ENCODE measurements at places on chromosomes 6 and 20.

DNA sequence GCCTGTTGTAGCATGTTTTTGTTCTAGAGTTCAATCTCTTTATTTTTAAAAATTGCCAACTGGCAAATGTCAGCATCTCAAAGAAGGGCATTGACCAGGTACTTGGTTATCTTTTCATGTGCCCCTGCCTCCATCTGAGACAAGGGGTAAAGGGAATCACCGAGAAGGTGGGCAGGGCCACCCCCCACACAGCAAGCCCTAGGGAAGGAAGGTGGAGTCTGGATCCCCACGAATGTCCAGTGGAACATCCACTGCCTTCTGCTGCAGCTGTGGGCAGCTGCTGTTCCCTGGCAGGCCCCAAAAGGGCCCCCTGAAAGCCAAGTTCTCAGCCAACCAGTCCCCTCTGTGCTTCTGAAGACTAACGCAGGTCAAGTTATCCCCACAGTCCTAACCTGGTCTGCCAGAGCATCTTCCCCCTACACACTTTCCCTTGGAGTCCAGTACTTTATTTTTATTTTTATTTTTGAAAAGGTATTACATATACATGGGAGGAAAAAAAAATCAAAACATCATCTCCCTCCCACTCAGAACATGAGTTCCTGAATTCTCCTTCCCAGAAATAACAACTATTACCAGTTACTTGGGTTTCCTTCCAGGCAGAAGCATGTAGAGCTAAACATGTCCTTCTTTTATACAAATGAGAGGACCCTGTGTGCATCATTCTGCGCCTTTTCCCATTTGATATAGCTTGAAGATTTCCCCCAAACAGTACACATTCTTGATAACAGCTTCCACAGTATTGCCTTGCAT lies 253.7 kb downstream of the MAFB start:
- H3K36me3 ChIP-seq, result no peaks in the 10 kb centered on the region
- no peaks in the 10 kb centered on the region for H3K27me3 ChIP-seq
- no peaks in the 10 kb centered on the region for H3K4me1 ChIP-seq
- no peak overlapping the region for H3K4me3 ChIP-seq
- no peak for DNase-seq

DNA sequence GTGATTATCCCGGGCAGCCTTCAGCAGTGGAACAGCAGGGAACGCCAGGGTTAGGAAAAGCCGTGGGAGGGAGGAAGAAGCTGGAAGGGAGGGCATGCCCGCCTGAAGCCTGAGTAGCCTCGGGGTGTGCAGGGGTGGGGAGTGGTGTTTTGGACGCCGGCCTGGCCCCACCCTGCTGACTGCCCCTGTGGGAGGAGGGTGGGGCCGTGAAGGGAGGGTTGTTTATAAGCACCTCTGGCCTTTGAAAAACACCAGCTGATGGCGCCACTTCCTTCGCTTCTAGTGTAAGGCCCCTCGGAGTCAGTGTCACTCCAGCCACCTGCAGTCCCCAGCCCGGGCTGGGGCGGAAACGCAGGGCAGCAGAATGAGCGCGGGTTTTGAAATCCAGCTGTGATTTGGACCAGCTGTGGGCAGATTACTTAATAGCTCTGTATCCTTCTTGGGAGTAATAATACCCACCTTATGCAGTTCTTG lies 52.8 kb upstream of the BMP6 start:
- H3K4me3 ChIP-seq, result no peak overlapping the region
- H3K27me3 ChIP-seq, result peaks cover 75% of the 10 kb centered on the region
- no peak overlapping the region for H3K27ac ChIP-seq
- DNase-seq, result peak; percentile 10
- H3K4me1 ChIP-seq, result no peaks in the 10 kb centered on the region
- no peaks in the 10 kb centered on the region for H3K36me3 ChIP-seq

DNA sequence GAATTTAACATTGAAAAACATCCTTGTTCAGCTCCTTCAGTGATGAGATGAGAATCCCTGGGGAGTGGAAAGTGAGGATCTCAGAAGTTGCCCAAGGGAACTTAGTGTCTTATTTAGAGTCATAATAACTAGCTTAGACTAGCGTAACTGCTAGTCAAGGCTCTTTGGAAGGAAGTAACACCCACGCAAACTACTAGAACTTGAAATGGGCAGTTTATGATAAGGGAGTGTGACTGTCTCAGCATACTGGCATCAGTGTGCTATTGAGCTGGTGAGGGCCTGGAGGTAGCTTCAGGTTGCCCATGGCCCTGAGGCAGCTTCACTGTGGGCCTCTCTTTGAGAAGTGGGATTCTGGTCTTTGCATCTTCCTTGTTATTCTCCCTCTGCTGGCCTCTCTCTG lies 40.1 kb downstream of the SLX4IP start:
- no peak for DNase-seq
- H3K36me3 ChIP-seq, result no peaks in the 10 kb centered on the region

GRCh38 chr20:63087236-63087871 lies 80.6 kb upstream of the BHLHE23 start:
- no peak overlapping the region for H3K27ac ChIP-seq
- DNase-seq, result no peak
- no peak overlapping the region for H3K4me3 ChIP-seq
- no peaks in the 10 kb centered on the region for H3K36me3 ChIP-seq

- H3K4me3 ChIP-seq, result no peak overlapping the region
- H3K27me3 ChIP-seq, result no peaks in the 10 kb centered on the region
- H3K27ac ChIP-seq, result no peak overlapping the region
- no peaks in the 10 kb centered on the region for H3K36me3 ChIP-seq
- DNase-seq, result no peak
- H3K4me1 ChIP-seq, result no peaks in the 10 kb centered on the region
These were observed 40.8 kb downstream of the NOL4L start for GRCh38 chr20:32544260-32544722.

DNA sequence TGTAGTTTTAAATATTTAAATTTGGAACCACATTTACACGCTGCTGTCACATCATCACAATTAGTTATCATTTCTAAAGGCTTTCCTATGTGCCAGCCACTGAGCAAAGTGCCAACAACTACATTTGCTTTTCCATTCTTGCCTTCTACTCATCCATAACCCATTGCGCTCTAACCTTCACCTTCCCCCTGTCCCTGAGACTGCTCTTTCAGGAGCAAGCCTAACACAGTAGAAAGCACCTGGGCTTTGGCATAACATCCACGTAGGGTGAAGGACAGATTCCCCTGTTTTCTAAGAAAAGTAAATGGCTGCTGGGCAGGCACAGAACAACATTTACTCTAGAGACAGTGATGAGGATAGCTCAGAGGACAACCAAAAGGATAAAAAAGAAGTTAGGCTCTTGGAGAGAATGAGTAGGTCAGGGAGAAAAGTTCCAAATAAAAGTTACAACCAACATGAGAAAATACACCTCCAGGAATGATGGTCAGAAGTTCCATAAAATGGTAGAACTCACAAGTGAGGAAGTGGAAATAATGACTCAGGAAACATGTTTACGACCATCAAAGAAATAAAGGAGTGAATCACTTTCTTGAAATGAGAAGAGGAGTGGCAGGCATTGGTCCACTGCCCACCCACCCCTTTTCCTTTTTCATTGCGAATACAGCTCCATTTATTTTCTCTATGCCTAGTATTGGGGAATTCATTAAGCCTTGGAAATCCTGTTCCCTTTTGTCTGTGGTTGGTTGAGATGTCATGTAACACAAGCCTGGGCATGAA lies 77.2 kb downstream of the PFDN4 start:
- no peaks in the 10 kb centered on the region for H3K27me3 ChIP-seq
- H3K4me3 ChIP-seq, result no peak overlapping the region
- no peak for DNase-seq
- no peaks in the 10 kb centered on the region for H3K4me1 ChIP-seq
- H3K27ac ChIP-seq, result no peak overlapping the region

All from SK-N-SH (cell line).